ENCODE measurements at places on chromosomes 4 and X.
A peak's percentile ranks its signal among the peaks of the same experiment; 100 is the strongest.

GRCh38 chr4:183347566-183347965, 25.3 kb upstream of the CLDN24 start:
- DNase-seq, result no peak

DNA sequence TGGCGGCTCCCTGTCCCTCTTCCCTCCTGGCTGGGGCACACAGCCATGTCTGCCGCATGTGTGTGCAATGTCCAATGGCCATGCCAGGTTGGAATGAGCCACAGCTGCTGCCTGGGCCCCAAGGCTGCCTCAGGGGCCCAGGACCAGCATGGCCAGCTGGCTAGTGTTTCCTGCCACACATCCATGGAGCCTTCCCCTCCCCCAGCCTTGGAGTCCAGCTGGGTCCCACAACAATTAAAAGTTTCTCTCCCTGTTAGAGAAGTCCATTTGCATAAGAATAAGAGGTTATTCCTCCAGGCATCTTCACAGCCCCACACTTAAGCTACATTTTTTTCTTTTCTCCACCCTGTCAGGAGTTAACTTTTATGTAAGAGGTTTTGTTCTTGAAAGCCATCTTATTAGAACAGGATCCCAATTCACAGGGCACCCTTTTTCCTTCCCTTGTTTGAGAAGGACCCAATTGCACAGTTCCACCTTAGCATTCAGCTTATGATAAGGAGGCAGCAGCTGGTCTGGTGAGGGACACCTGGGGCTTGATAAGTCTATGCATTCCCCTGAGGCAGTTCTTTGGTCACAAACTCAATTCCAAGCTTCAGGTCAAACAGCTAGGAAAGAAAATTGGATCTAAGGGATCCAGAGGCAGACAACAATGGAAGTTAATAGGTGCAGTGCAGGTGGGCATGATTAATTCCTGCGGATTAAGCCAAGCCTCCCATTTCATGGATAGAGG, 963.3 kb upstream of the GRIA3 start:
- no peak for DNase-seq

- no peak for DNase-seq
Observed at GRCh38 chrX:51148848-51149247, 183.8 kb upstream of the NUDT10 start.

GRCh38 chrX:39440799-39441284, 639.6 kb downstream of the MID1IP1 start:
- no peak for DNase-seq

- DNase-seq, result no peak
Observed at GRCh38 chrX:97074400-97074799, 190.7 kb downstream of the RPA4 start.

DNA sequence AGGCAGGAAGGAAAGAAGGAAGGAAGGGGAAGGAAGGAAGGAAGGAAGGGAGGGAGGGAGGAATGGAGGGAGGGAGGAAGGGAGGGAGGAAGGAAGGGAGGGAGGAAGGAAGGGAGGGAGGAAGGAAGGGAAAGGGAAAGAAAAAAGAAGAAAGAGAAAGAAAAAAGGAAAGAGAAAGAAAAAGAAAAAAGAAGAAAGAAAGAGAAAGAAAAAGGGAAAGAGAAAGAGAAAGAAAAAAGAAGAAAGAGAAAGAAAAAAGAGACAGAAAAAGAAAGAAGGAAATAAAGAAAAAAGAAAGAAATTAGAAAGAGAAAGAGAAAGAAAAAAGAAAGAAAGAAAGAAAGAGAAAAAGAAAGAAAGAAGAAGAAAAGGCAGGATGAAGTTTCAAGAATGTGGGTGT, 15.0 kb upstream of the NHSL2 start:
- DNase-seq, result no peak

DNA sequence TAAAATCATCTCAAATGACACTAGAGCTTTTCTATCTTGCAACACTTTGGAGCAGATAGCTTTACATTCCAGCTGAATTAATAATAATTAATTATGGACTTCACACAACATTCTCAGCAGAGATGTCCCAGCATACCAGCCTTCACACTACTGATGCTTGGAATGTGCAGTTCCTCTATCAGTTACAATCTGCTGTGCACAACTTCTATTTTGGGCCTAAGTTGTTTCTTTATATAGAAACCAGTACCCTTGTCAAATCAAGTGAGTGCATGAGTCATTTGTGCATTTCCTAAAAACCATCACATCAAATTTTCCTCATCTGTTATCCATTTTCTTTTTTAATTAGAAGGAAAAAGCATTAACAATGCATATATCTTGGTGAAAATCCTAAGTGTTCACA, 8.8 kb upstream of the RASL11B start:
- DNase-seq, result no peak

DNA sequence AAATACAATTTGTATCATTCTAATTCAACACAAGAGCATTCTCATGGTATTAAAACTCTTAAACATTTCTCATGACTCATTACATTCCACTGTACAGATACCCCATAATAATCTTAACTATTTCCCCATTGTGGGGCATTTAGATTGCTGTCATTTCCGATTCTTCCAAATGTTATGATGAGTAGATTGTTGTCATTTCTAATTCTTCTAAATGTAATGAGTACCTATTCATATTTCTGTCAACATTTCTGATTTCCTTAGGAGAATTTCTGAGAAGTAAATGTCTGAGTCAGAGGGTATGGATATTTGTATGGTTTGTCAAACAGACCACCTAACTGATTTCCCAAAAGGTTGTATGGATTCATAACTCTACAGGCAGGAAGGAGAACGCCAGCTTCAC, 8.3 kb downstream of the S100G start:
- DNase-seq, result no peak

DNA sequence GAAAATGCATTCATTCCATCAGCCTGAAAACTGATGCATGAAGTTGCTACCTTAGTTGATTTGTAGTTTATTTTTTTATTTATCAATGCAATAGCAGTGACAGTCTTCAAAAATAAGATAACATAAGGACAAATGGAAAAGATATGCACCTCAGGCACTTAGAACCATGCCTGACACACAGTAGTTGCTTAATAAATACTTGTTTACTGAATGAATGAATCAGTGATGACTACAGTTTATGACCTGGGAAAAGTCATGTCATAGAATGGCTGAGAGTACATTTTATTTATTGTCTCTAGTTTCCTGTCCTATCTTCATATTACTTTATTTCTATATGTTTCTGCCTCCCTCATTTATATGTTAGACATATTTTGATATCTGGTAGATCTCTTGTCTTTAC, 171.8 kb downstream of the TLL1 start:
- DNase-seq, result no peak

GRCh38 chrX:124984140-124984813, 335.4 kb upstream of the TEX13C start:
- no peak for DNase-seq

DNA sequence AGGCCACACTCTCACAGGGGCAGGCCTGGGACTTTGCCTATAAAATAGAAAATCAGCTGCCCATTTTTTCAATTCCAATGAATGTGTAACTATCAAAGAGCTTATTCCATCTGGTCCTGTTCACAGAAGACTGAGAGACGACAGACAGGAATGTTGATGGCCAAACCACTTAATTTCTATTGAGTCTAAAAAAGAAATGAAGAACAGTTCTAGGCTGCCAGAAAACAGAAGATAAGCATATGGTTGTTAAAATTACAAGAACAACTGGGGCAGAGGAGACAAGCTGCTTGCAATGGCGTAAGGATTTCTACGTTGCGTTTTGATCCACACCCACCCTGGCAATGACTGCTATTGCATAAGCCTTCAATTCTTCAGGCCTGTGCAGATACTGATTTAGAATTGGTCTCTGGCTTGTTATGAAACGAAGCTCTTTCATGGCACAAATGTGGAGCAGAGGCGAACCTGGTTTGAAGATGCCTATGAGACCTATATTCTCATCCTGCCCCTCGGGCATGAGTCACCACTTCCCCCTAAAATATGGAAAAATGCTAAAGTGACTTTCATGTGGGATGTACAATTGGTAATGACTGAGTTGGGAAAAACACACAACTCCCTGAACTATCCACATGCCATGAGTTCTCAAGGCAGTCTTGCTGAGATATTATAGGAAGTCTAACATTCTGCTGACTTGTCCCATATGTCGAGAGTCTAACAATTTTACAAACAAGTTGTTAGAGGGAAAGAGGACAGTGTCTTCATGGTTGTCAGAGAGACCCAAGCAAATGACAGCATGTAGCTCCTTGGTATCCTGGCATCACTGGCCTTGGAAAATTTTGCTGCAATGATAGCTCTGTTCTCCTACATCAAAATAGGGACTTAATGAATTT, 37.9 kb upstream of the SORBS2 start:
- DNase-seq, result no peak

GRCh38 chr4:60865273-60865672, 334.9 kb upstream of the ADGRL3 start:
- no peak for DNase-seq

GRCh38 chr4:104868533-104868932, 278.1 kb upstream of the TET2 start:
- DNase-seq, result no peak

DNA sequence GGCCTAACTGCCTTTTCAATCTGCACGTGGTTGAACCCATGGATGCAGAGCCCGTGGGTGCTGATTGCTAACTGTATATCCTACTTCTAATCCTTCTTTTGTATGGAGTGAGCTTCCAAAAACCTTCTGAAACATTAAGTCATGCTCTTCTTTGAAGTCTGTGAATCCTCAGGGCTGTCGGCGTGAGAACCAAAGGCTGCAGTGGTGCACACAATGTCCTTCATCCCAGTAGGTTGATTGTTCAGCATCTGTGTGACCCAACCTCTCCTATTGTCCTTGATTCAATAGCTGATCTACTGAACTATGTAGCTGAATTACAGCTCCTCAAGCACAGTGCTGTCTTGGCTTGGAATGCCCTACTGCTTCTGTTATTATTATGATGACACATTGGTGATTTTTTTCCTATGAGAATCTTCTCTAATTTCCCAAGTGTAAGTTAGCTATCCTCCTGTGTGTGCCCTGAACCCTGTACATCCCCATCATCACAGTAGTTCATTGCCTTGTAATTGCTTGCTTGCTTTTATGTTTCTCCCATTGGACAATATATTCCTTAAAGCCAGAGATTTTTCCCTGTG, 294.6 kb downstream of the TRIML1 start:
- no peak for DNase-seq

GRCh38 chr4:52687696-52688095, 28.6 kb upstream of the USP46 start:
- DNase-seq, result no peak

GRCh38 chr4:101977076-101977475, 186.5 kb downstream of the BANK1 start:
- DNase-seq, result no peak

DNA sequence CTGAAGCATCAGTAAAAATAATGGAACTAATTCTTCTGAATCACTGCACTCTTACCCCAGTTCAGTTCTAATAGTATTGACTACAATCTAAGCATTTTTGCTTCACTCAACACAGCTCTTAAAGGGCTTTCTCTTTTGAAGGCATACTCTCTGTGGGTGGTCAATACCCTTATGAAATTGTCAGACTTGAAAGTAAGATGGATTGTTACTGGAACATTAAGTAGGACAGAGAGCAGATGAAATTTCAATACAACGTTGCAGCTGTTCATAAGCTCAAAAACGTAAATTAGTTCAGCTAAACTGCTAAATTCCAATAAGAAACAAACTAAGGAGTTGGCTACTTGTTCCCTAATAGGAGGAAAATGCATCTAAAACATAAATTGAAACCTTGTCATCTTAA, 352.3 kb upstream of the TENM3 start:
- no peak for DNase-seq

- peak; percentile 17 for DNase-seq
Observed at GRCh38 chr4:40702800-40703151, 47.0 kb upstream of the NSUN7 start.

DNA sequence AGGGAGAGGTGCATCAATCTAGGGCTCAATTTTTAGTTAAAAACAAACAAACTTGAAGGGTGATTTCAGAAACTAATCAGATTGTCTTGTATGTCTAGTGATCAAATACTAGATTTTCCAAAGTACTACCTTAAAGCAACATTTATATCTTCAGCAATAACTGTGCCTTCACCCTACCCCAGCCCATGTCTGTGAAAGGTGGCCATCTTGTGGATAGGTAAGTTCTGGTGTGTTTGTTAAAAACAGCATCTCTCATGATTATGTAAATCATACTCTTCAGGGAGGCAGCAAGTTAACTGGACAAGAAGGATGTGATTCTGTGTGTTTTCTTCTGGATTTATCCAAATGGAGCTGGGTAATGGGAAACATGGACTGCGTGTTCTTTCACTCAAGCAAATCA, 81.4 kb upstream of the ACSL1 start:
- no peak for DNase-seq

DNA sequence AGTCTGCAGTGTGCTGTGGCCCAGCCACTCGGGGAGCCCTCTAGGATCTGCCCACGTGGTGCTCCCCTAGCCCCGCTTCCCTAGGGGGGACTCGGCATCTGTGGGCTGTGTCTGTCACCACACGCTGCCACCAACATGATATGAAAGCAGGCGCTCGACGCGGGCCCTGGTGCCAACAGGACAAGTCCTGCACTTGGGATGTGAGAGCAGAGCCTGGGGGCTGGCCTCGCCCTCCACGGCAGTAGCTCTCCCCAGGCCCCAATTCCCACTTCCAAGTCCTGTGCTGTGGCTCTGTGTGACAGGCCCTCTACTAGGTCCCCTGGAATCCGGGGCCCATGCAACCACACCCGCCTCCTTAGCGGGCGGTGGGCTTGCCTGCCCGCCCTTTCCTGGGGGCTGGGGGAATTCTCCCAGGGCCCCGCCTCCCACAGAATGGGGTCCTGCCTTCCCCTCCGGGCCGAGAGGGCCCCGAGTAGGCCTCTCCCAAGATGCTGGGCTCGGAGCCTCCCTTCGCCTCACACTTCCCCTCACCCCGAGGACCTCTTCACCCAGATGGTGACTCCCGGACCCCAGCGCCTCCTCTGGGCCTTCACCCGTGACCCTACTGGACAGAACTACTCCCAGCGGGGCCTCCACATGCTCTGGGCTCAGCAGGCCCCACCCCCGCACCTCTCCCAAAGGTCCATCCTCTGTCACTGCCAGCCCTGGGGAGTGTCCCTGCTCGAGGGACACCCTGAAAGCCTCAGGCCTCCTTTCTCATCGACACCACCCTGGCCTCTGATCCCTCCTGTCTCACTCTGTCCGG, 11.2 kb downstream of the LRPAP1 start:
- no peak for DNase-seq

GRCh38 chr4:25403699-25404098, 26.6 kb downstream of the ANAPC4 start:
- DNase-seq, result no peak
